ENCODE measurements at places on chromosomes 12 and 14.

DNA sequence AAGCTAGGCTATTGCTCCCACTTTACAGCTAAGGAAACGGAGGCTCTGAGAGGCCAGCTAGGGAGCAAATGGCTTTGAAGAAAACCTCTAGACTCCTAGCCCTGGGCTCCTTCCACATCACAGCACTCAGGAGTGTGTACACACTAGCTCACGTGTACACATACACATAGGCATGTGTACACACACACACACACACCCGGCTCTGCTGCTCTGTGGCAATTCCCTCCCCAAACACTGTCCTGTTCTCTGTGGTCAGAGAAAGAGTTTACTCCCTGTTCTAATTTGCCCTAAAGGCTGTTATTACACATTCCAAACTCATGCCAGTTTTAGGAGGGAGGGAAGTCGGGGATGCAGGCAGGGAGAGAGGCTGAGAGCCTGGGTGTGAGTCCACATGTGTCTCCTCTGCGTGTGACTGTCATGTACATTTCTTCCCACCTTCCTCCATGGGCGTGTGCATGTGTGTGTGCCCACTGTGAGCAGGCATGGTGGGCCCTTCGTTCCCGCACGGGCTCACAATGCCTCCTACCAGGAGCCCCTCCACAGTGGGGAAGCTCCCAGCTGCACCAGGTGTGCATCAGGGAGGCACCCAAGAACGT lies 14.2 kb downstream of the TRPV4 start:
- no peak for DNase-seq

DNA sequence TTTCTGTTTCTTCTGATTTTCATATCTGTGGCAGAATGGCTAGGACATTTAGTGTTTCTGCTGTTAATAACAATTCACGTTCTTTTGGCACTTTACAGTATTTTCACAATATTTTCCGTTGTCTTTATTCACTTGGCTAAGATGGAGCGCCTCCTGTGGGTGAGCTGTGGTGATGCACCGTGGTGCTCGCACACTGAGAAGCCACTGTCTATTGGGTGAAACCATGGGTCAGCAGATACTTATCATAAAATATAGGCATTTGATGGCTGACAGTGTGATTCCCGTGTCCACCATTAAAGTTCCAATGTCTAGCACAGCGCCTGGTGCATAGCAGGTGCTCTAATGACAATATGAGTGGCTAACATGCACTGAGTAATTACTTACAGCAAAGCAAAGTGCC lies 141.8 kb downstream of the VRK1 start:
- no peak for DNase-seq

DNA sequence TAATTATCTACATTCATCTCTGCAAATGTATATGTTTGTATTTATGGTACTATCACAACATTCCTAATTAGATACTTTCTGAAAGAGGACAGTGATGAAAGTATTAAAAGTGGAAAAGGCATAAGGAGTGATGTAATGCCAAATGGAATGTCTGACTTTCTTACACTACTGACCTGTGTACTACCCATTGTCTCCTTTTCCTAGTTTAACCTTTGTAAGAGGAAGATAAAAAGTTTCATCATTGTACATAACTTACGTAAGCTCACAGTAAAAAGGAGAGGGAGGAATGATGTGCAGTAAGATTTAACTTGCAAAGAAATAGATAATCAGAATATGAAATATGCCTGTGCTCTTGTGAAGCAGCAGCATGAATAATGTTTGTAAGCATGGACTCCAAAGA lies 55.9 kb downstream of the SOX5 start:
- no peak for DNase-seq

DNA sequence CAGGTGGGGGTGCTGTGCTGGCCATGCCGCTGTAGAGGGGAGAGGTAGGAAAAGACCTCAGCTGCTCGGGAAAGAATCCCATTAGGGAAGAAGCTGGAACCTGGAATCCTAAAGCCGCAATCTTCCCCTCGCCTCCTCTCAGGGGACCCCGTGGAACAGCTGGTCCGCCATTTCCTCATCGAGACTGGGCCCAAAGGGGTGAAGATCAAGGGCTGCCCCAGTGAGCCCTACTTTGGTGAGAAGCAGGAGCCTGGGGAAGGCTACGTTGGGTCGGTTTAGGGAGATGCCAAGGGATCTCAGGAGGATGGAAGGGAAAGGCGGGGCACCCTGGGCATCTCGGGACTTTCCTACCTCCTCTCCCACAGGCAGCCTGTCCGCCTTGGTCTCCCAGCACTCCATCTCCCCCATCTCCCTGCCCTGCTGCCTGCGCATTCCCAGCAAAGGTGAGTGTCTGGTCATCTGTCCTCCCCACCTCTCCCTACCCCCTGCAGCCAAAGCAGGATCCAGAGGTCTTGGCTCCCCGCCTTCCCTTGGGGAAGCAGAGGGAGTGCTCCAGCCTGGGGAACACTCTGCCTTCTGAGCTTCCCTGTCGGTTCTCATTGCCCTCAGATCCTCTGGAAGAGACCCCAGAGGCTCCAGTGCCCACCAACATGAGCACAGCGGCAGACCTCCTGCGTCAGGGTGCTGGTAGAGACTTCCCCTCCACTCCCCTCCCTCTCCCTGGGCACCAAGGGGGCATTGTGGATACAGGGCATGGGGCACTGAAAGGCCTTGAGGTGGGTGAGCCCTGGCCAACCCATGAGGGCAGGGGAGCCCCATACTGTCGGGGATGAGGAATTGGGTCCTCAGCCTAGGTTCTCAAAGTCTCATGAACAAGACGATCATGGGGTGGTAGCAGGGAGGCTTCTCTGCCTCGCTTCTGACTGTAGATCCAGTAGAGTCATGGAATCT lies 12.4 kb downstream of the TNS2 start:
- DNase-seq: no peak

DNA sequence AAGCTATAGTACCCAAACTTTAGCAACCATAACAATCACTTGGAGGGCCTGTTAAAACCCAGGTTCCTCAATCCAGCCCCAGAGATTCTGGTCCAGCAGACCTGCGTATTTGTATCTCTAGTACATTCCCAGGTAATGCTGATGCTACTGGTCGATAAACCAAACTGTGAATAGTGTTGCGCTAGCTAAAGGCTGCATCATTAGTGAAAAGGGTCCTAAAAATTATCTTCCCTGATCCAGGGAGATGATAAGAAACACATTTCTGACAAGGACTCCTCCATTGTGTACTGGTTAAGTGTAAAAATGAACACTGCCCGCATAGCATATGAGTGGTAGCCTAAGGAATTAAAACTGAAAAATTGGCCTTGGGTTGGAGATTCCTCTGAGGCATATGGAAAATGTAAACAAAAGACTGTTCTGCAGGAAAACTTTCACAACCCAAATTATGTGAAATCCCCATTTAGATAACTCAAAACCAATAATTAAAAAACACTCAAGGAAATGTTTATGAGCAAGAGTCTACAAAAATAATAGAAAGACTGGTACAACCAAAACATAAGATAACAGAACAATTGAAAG lies 322.7 kb downstream of the CEP128 start:
- DNase-seq: no peak
